Activated B cell treated with CpG ODN at 0.5 μM for 24 hours (primary cell): ENCODE measurements at places on chromosomes 11 and 22.

- DNase-seq: no peak
Observed at GRCh38 chr11:13761716-13762115, 93.2 kb downstream of the FAR1 start.

- no peak for DNase-seq
Observed at GRCh38 chr11:134181707-134182106, 42.1 kb downstream of the NCAPD3 start.

DNA sequence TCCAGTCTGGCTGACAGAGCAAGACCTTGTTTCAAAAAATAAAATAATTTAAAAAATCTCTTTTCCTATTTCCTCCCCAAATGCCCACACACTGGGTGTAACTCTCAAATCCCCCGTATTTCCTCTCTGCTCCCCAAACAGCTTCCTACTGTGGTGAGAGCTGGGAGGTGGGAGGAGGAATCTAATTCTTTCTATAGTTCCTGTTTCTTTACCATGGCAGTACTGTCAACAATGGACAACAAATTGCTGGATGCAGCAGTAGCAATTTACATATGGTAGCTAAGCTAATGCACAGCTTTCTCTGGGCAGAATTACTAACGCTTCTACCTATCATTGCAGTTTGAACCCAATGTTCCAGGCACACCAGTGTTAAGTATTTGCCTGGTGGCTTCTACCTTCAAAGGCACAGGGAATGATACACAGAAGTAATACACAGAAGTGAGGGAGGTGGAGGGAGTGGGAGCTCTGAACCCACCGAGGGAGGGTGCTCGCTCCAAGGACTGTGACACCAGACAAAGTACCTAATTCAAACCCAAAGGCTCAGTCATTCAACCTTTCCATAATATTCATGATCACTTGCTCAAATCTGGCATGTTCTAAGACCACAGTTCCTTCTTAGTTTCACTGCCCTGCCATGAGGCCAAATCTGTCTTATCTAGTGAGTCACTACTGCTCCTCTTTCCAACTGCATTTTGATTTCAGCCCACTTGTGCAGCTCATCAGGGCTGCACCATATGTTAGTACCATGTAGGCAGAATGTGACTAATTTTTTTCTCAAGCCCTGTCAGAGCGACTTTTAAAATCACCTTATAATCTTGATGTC, 37.9 kb downstream of the CELF1 start:
- DNase-seq: no peak

GRCh38 chr11:14907411-14908213, 15.6 kb upstream of the CYP2R1 start:
- DNase-seq: peak; percentile 73

DNA sequence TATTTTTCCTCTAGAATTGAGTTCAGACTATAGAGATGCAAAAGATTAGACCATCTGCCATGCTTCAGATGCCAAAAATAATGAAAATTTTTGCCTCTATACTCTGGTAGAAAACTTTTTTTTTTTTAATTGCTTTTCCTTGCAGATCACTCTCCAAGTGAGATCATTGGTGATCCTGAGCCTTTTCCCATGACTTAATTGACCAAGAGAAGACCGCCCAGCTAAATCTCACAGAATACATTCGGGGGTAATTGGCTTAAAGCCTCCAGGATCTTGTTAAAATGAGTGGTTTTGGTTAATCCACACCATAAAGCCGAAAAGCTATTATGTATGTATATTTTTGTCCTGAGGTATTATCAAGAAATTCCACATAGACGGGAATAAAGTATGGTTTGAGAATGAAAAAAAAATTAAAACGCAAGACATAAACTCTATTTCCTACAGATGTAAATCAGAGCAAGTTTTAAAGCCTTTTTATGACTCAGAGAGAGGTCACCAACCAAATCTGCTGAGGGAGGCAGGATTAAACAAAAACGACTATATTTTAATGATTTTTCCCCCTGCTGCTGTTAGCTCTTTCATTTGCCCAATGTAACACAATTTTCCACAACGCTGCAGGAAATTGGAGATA, 64.0 kb downstream of the PARVA start:
- no peak for DNase-seq

- DNase-seq: no peak
Observed at GRCh38 chr11:126591966-126592489, 236.5 kb downstream of the ST3GAL4 start.

DNA sequence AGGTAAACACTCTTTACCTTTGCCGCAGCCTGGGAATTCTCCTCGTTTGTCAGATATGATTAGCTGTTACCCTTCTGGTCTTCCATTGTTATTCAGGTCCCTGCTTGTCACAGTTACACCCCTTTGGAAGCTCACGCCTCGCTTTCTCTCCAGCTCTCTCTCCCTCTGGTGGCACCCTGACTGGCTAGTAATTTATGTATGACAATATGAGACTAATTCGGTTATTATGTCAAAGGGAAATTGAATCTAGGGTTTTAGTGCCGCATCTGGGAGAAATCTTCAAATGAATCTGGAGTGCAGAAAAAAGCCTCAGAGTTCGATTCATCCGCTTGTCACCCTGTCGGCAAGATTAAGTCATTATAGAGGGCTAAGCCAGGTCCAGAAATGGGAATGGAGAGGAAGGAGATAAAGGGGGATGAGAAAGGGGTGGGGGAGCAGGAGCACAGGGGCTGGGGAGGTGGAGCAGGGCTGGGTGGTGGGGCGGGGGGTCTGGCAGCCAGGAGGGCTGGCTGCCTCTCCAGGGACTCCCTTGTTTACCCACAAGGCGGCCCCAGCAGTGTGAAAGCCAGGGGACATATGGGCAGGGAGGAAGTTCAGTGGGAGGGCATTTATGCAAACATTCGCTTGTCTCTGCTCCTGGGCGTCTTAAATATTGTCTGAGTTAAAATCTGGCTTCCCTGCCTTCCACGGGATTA, 179.0 kb upstream of the NECTIN1 start:
- DNase-seq: no peak

GRCh38 chr11:70226967-70227366, 23.9 kb downstream of the FADD start:
- no peak for DNase-seq

DNA sequence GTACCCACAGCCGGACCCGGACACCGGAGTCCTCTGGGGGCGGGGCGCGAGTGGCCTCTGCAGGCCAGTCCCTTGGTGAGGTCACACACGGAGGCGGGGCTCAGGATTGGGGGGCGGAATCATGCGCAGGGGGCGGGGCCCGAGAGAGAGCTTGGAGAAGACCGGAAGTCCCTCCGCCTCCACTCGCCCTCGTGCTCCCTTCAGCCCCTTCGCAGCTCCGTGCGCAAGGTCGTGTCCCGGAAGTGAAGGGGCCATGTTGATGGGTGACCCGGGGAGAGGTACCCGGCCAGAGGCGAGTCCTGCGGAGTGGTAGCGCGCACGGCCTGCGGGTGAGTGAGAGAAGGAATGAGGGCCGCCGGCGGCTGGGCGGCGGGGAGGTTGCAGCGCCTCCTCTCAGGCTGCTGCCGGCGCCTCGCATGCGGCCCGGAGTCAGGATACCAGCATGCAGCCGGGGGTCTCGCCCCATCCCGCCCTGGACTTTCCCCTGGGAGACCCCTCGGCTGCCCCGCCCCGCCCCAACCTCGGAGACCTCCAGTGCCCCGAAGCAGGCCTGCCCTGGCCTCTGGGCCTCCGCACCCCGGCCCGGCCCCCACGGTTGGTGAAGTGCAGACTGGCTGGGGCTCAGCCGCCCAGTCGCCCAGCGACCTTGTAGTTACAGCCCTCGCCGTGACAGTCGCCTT, at the start of gene MIEF1:
Gene MIEF1, plus strand, starts transcription at position 182 of the 680 bp plus-strand sequence. CDS start 9,005 bp downstream, outside the sequence.
- DNase-seq: peak; percentile 89

DNA sequence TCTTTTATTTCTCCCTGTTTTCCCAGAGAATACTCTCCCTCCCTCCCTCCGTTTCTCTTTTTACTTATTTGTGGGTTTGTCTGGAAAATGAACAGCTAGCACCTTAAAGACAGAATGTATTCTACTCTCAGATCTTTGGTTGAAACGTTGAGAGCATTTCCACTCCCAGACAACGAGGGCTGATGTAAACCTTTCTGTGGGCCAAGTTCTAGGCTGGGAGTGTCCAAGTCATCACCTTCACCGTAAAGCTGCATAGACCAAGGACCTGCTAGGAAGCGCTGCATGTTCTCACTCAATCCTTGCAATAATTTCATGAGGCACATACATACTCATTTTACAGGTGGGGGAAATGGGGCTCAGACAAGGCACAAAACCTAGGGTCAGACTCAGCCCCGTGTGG, 32.4 kb downstream of the MYH9 start:
- DNase-seq: no peak

DNA sequence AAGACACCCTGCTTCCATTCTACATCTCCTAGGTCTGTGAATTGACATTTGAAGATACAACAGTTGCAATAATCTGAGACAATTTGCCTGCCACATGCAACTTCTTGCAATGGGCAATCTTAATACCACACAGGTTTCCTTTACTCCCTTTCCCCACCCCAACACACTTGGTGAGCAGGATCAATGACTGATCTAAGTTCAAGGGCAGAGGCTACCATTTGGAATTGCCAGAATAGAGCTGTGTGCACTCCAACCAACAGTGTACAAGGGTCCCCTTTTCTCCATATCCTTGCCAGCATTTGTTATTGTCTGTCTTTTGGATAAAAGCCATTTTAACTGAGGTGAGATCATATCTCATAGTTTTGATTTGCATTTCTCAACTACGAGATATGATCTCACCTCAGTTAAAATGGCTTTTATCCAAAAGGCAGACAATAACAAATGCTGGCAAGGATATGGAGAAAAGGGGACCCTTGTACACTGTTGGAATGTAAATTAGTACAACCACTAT, 2.9 kb upstream of the NNMT start:
- DNase-seq: no peak

- DNase-seq: no peak
Observed at GRCh38 chr22:45777852-45778375, 106.3 kb downstream of the ATXN10 start.

DNA sequence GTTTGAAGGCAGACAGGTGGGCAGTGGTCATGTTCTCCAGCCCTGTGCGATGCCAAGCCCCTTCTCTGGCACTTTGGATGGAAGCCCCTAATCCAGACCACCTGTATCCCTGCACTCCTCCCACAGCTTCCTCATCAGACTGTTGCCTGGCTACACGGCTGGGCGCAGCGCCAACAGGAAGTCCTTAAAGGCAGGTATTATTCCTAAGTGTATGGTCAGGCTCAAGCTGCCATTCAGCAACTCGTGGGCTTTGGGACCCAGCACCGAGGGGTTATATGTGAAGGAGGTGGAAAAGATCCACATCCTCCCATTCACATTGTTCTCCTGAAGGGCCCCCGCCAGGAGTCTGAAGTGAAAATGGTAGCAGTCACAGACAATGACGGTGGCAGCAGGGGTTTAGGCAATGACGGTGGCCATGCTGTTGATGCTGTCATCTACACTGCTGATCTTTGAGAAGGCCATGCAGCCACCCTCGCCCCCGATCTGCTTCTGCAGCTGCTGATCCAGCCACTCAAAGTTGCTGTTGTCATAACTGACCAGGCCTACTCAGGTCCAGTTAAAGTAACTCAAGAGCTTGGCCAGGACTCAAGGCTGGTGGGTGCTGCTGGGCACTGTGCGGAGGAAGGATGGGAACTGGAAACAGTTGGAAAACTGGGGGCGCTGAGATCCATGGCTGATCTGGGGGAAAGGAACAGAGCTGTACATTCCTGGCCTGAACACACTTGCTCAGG, 27.7 kb downstream of the OR6Q1 start:
- DNase-seq: no peak

GRCh38 chr22:20472629-20473442, 22.8 kb downstream of the KLHL22 start:
- DNase-seq: no peak

GRCh38 chr22:21971858-21972275, 10.7 kb downstream of the TOP3B start:
- DNase-seq: no peak

DNA sequence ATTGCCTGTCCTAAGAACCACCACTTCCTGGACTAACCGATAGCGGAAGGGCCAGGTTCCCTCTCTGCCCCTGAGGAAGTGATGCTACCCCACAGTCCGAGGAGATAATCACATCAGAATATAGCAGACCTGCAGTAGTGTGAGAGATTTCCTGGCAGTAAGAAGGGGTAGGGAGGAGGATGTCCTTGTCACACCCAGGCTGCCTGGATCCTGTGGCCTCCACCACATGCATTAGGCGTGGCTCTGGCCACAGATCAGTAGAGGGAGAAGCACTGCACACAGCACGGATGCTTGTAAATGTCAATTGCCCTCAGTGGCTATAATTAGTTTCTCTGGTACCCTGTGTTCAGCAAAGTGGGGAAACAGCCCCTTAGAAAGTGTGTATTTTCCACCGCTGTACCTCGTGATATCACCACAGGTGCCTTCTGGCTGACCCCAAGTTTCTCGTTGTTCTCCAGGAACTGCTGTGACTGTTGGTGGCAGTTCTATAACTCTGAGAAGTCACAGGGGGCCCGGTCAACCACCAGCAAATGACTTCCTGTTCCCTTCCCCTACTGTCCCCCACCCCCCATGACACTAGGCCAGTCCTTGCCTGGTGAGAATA, 61.8 kb downstream of the UBASH3B start:
- peak; percentile 38 for DNase-seq

- DNase-seq: no peak
Observed at GRCh38 chr11:27485930-27486773, 13.6 kb upstream of the LGR4 start.

GRCh38 chr22:30889996-30890480, 78.5 kb downstream of the MORC2 start:
- peak; percentile 4 for DNase-seq

DNA sequence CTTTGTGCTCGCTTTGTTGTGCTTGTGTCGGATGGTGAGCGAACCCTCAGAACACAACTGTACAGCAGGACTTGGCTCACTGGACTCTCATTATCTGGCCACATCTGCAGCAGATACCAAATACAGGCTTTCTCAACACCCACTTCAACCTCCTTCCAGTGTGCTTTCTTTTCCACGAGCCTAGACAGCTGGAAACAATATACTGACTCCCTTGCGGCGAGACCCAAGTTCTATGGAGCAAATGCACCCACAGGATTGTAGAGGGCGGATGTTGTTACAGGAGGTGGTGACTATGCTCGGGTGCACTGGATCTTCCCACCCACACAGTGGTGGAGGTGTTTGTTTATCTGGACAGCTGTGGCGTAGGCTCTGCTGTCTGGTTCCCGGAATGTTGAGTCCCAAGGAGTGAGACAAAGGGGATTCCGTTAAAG, 204.3 kb downstream of the TENM4 start:
- no peak for DNase-seq

- no peak for DNase-seq
Observed at GRCh38 chr11:79610678-79611077, 169.8 kb upstream of the TENM4 start.

DNA sequence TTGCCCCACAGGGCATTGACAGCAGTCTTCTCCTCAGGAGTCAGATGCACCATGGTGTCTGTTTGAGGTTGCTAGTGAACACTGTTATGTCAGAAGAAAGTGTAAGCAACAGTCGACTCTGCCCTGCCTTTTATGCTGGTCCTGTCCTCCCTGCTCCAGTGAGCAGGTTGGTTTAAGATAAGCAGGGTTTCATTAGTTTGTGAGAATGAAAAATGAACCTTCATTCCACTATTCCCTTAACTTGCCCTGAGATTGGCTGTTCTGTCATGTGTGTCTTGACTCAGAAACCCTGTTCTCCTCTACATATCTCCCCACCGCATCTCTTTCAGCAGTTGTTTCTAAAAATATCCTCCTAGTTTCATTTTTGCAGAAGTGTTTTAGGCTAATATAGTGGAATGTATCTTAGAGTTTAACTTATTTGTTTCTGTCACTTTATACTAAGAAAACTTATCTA, at the start of gene HBD:
Gene HBD, minus strand, starts transcription at position 103 of the 454 bp plus-strand sequence. Its CDS starts 50 bp downstream, at position 53.
- DNase-seq: no peak
